ENCODE measurements at places on chromosomes 4 and X.

GRCh38 chr4:173448103-173448502, 49.2 kb upstream of the SCRG1 start:
- DNase-seq: no peak

GRCh38 chr4:78047366-78047765, 9.8 kb upstream of the FRAS1 start:
- DNase-seq: no peak

DNA sequence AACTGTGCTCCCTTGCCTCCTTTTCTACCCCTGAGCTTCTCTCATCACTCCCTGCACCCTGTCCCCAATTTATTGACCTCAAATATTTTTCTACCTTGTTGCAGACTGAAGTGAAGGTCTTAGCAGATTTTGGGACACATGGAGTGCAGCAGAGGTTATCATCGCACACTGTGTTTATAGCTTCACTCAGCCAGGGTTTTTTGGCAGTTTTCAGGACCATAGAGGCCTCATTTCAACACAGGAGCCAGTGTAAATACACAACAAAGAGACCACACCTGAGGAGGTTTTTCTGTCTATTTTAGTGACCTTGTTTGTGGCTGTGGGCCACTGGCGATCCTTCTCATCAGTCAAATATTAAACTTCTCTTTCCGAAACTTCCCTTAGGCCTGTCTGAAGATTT, 457.1 kb downstream of the SPRY1 start:
- DNase-seq: no peak

DNA sequence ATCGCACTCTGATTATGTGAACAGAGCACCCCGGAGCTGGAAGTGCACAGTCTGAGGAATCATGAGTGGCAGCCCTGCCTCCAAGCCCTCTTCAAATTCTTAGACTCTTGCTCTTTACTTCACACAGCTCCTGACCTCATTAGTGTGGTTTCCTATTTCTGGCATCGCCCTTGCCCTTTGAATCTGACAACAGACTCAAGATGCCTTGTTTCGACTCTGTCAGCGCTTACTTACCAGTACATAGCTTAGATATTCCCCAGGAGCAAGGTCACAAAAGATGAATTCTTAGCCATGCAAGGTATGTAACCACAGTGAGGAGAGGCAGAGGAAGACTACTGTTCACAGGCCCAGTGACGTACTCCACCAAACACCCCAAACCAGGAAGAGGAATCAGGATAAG, 167.2 kb downstream of the KDR start:
- DNase-seq: no peak

GRCh38 chr4:111984169-111984819, 161.0 kb upstream of the FAM241A start:
- no peak for DNase-seq

GRCh38 chr4:88928852-88929251, 128.1 kb downstream of the FAM13A start:
- no peak for DNase-seq

GRCh38 chrX:44903107-44903506, 30.1 kb downstream of the KDM6A start:
- no peak for DNase-seq

- no peak for DNase-seq
Observed at GRCh38 chr4:76758290-76758882, 139.6 kb downstream of the SOWAHB start.

- no peak for DNase-seq
Observed at GRCh38 chrX:71225009-71225408, 2.0 kb downstream of the GJB1 start.

DNA sequence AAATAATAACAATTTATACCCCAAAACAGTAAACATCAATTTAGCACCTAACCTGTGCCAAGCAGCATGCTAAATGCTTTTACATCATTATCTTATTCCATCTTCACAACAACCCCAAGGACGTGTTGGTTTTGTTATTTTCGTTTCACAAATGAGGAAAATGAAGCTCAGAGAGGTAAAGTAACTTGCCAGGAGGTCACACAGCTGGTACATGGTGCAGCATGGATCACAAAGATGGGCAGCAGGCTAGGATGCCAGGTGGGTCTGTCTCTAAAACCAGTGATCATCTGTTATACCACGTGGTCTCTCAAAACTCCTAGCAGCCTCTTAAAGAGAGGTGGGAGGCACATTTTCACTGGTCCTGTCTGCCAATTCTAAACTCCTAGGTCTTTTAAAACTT, 323.6 kb upstream of the F9 start:
- no peak for DNase-seq

DNA sequence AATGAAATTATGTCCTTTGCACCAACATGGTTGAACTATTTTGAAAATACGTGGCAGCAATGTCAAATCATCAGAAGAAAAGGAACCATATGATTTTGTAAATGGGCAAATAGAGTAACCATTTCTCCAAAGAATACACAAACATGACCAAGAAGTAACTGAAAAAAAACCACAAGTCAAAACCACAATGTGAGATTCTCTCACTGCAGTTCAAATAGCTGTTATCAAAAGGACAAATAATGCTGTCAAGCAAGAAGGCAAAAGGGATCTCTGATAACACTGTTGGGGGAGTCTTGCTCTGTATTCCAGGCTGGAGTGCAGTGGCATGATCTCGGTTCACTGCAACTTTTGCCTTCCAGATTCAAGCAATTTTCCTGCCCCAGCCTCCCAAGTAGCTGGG, 280.8 kb upstream of the ZCCHC13 start:
- no peak for DNase-seq

DNA sequence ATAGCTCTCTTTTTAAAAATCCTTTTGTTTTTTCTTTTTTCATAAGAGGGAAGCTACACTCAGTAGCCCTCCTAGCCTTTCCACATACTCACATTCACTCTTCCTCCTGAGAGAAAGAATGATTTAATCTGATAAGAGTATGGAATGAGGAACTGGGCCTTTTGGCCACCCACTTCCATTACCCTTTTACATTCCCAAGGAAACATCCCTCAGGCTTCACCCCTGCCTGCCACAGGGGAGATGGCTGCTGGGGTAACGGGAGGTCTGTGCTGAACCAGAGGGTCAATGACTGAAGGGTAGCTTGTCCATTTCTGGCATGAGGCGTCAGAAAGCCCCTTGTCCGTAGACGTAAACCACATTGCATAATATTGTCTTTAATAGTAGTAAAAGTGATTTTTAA, 67.2 kb upstream of the CCSER1 start:
- DNase-seq: no peak

- DNase-seq: no peak
Observed at GRCh38 chr4:105193536-105193935, 46.9 kb downstream of the TET2 start.

GRCh38 chr4:73692254-73692653, 48.1 kb upstream of the CXCL8 start:
- no peak for DNase-seq

- DNase-seq: no peak
Observed at GRCh38 chr4:8341691-8342090, 72.1 kb downstream of the HTRA3 start.

GRCh38 chrX:33434256-33435092, 223.1 kb upstream of the DMD start:
- DNase-seq: peak; percentile 15

DNA sequence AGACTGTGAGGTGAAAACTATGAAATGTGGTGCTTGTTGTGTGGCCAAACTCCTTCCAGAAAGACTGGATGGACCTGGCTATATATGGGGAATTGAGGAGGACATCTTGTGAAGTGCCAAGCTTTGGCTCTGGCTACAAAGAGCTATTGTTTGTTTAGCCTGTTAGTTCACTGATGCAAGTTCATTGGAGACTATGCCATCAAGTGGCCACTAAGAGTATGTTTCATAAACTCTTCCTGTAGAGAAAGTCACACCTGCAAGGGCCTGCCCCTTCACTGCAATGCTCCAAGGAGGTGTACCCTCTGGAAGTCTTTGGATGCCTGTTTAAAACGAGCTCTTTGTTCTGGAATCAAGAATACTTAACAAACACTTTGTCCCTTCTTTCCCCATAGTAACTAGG, 382.0 kb downstream of the GABRG1 start:
- DNase-seq: no peak

- DNase-seq: no peak
Observed at GRCh38 chr4:107213410-107213809, 177.3 kb upstream of the DKK2 start.

DNA sequence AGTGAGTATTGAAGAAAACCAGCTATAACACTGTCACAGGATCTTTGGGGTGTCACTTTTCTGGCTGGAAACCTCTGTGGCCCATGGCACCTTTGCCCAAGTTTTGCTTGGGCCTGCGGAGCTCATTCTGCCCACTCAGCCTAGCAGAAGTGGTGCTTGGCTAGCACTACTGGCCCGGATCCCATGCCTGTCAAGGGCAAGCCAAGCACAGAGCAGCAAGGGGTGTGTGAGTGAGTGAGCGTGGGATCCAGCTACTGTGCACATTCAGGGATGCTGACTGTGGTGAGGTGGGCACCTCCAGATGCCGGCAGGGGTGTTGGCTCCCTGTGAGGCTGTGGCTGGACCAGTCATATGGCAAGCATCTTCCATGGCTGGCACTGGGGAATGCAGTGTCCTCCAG, 55.4 kb upstream of the RASGEF1B start:
- DNase-seq: no peak

Data from stimulated activated CD4-positive, alpha-beta T cell treated with anti-CD3 and anti-CD28 coated beads, Interleukin-1b, Interleukin-23, amount 100 ng/mL, for 24 hours (primary cell).